ENCODE measurements at places on chromosomes 4 and X. TPM values are rescaled to one million over a fixed set of nuclear protein-coding genes. Genes with fewer than 3 reads are reported as not detected.

DNA sequence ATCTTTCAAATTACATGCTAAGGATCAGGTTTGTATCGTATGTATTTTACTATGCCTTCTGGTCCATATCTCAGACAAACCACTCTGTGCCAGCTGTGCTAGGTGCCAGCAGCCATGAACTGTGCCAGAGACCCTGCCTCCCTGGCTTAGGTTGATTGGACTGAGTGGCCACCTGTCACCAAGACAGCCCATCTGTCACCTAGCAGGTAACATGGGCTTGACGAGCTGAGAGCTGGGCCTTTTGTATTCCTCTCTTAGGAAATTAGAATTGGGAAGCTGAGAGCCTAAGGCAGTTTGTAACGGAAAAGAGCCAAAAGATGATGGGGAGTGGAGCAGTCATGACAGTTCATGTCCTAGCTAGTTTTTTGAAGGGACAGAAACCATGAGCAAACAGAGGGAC lies 42.5 kb downstream of the TMEM164 start:
- DNase-seq: no peak

Gene MAGEA4
- 0.19 TPM for polyA plus RNA-seq

DNA sequence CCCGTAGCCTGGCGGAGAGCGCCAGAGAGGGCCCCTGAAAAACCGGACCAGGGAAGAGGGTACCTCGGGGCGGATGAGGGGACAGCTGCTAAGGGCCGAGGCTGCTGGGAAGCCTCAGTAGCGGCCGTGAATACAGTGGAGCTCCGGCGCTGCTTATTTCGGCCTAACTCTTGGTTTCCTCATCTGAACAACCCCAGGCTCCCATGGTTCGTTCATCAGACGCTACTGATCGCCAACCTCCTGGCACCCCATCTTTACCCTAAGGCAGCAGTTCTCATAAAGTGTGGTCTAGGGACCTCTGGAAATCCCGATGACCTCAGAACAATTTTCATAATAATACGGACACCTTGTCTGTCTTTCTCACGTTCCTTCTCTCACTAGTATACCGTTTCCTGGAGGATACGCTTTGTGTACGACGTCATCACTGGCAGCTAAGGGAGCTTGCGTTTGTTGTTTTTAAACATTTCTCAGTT lies 645 bp upstream of the RAB28 start:
- no peak for DNase-seq

Gene KLHL4
- 0.24 TPM for polyA plus RNA-seq

DNA sequence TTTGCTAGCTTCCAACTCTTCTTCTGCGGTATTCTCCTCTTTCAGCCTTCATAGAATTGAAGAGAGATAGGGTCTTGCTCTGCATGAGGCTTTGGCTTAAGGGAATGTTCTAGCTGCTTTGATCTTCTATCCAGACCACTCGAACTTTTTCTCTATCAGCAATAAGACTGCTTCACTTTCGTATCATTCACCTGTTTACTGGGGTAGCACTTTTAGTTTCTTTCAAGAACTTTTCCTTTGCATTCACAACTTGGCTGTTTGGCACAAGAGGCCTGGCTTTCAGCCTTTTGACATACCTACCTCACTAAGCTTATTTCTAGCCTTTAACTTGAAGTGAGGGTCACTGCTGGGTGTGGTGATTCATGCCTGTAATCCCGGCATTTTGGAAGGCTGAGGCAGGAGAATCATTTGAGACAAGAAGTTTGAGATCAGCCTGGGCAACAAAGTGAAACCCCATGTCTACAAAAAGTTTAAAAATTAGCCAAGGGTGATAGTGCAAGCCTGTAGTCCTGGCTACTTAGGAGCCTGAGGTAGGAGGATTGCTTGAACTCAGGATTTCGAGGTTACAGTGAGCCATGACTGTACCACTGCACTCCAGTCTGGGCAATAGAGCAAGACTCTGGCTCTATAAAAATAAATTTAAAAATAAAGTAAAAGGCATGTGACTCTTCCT lies 47.1 kb upstream of the HPGDS start:
- no peak for DNase-seq

- DNase-seq: peak; percentile 24
Measured at GRCh38 chrX:120365320-120365719, 3.4 kb downstream of the ATP1B4 start.

GRCh38 chrX:39527025-39527424 lies 570.7 kb downstream of the BCOR start:
- DNase-seq: no peak

Gene MAGEA2
- polyA plus RNA-seq: 55.9 TPM

Gene FMR1NB
- not detected for polyA plus RNA-seq

- no peak for DNase-seq
Measured at GRCh38 chr4:20075248-20075871, 176.3 kb upstream of the SLIT2 start.

Gene HTN3
- polyA plus RNA-seq: not detected

Gene HTR2C
- polyA plus RNA-seq: 0.02 TPM

GRCh38 chrX:110853610-110854009 lies 58.0 kb upstream of the CHRDL1 start:
- DNase-seq: peak; percentile 20
